ENCODE measurements at places on chromosomes 3 and 15. TPM values are rescaled to one million over a fixed set of nuclear protein-coding genes. Genes with fewer than 3 reads are reported as not detected.

C3orf80 gene
- total RNA-seq, result 2.2 TPM

- DNase-seq, result no peak
These were observed 81.8 kb upstream of the TNFSF10 start for GRCh38 chr3:172604895-172605646.

DNA sequence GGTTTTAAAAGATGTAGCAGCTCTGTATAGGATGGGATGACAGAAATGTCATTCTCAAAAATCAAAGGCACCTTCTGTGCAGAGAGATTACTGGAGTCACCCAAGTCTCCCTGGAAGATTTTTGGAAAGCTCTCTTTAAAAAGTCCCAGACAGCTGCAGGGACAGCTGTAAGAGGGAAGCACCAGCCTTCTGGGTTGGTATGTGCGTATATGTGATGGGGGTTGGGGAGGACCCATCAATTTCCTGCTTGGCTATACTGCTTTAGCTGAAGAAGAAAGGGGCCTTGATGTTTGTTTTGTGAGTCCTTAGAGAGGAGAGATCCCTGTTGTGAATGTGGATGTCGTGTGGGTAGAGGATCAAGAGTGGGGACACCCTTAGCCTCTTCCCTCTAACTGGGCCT, 5.4 kb upstream of the SEC11A start:
- DNase-seq, result no peak

HES1 gene
- 4.4 TPM for total RNA-seq

PEX5L gene
- total RNA-seq, result 0.59 TPM

- no peak for DNase-seq
These were observed 7.2 kb upstream of the CD47 start for GRCh38 chr3:108098003-108098370.

DNA sequence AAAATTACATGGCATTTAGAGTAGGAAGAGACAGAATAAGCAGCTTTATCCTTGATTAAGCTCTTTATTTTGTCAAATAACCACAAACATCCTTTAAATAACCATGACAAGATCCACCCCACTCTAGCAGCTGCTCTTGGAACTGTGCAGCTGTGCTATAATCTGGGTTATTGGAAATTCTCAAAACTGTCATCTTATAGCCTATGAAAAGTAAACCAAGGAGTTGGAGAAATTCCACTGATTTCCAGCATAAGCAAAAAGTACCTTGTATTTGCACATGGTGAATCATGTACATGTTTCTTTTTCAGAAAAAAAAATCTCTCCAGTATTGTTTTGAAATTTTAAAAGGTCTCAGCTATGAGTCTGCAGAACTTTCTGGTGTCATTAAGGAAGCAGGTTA, 88.8 kb upstream of the ABI3BP start:
- DNase-seq, result no peak

- no peak for DNase-seq
These were observed 303.9 kb downstream of the PDCD6IP start for GRCh38 chr3:34102288-34102687.
